ENCODE measurements at places on chromosomes 1 and 21.
A peak's percentile ranks its signal among the peaks of the same experiment; 100 is the strongest.

GRCh38 chr1:209391792-209392191 is 191.7 kb upstream of the CAMK1G start:
- no peak for DNase-seq

DNA sequence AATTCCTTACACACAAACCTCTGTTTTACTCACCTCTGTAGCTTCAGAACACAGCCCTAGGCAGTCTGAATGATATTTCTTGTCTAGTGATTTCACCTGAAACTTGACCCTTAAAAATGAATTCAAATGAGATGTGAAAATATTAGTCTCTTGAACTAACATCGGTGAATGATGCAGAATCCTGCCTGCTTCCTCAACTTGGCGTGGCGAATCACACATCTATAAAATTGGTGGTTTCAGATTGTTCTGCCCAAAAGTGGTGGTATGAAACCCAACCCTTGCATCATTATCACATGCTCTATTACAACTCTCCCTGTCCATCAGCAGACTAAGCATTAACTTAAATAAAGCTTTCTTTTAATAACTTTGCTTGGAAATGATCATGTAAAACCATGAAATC is 26.9 kb upstream of the C1orf21 start:
- no peak for DNase-seq

DNA sequence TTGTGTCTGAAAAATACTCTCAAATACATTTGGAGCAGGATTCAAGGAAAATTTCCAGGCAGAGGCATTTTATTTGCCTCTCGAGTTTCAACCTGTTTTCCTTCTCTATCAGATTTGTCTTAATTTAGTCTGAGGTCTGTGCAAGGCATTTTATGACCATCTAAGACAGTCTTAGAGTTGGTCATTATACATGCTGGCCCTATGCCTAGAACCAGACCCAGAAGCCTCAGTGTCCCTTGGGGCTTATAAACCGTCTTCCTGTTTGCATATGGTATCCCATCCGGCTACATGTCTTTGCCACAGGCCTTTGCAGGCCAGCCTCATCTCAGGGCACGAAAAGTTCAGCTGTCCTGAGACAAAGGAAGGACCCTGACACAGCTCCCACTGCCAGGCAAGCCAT is 346.1 kb downstream of the SIPA1L2 start:
- DNase-seq: no peak

DNA sequence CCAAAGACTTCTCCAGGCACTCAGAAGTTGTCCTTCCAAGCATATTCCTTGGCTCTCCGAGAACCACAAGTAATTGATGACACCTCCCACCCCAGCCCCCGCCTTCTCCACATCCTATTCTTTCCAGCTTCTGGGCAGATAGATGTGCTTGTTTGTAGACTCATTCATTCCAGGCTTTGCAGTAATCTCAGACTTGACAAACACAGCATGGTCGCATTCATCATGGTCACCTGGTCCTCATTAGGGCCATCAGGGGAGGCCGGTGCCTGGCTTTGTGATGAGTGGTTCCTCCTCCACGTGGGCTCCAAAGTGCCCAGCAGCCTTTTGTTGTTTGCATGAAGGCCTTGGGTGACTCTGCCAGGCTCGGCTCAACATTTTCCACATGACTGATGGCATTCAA is 28.5 kb upstream of the KCNE2 start:
- no peak for DNase-seq

DNA sequence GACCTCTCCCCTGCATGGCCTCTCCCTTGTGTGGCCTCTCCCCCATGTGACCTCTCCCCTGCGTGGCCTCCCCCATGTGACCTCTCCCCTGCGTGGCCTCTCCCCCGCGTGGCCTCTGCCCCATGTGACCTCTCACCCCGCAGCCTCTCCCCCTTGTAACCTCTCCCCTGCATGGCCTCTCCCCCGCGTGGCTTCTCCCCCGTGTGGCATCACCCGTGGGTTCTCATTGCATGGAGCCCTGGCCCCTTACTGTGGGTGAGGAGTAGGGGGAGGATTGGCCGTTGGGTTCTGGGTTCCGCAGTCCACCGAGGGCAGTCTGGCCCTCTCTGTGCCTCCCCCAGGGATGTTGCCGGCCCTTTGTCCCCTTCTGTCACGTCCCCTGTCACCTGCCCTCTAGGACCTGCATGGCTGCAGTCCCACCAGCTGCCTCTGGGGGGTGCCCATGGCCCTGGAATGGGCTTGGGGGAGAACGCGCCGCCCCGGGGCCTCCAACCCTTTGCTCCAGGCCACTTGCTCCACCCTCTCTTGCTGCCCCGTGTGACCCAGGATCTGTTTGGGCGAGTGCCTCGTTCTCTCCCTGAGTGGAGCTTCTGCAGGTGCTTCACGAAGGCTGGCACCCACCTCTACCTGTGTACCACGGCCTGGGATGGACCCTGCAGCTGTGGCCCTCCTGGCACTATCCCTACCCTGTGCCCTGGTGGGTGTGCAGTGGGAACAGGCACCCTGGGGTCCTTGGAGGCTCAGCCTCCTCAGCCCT is 21.3 kb downstream of the RRP1 start:
- DNase-seq: peak; percentile 88

GRCh38 chr1:205593967-205594366 is 37.8 kb downstream of the ELK4 start:
- DNase-seq: no peak

- no peak for DNase-seq
These were observed 27.8 kb upstream of the HYI start for GRCh38 chr1:43481491-43481890.

- no peak for DNase-seq
These were observed 17.2 kb upstream of the RLF start for GRCh38 chr1:40143891-40144575.

DNA sequence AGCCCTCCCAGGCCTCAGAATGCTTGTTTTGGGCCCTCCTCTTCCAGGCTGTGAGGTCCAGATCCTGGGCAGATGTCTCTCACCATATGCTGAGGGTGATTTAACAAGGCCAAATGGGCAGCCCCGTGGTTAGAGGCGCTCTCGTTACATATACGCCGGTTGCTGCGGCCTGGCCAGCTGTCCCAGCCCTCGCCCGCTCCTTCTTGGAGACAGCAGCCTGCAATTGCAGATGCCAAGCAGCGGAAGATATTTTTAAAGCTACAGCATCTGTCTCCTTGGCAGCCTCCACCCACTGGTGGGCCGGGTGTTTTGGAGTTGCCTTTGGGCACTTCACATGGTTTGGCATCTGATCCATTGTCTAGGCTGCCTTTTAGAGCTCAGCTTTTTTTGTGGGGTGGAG is 178.8 kb upstream of the NFIA start:
- no peak for DNase-seq

DNA sequence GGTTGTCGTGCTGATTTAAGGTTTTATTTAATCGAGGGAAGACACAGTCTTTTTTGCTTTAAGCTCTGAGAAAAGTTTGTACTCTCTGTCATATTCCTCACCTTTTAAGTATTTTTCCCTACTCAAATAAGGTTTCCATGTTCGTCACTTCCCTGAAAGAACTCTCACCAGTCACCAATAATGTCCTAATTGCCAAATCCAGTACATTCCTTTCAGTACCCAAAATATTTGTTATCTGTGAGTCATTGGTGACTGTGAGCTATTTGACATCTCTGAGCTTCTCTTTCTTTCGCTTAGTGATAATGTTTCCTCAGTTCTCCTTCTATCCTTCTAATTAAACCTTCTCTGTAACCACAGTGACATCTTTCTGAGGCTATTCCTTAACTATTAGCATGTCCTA is 874.2 kb upstream of the ADGRL2 start:
- DNase-seq: no peak

GRCh38 chr1:110502402-110503151 is 16.4 kb downstream of the KCNA10 start:
- DNase-seq: no peak

DNA sequence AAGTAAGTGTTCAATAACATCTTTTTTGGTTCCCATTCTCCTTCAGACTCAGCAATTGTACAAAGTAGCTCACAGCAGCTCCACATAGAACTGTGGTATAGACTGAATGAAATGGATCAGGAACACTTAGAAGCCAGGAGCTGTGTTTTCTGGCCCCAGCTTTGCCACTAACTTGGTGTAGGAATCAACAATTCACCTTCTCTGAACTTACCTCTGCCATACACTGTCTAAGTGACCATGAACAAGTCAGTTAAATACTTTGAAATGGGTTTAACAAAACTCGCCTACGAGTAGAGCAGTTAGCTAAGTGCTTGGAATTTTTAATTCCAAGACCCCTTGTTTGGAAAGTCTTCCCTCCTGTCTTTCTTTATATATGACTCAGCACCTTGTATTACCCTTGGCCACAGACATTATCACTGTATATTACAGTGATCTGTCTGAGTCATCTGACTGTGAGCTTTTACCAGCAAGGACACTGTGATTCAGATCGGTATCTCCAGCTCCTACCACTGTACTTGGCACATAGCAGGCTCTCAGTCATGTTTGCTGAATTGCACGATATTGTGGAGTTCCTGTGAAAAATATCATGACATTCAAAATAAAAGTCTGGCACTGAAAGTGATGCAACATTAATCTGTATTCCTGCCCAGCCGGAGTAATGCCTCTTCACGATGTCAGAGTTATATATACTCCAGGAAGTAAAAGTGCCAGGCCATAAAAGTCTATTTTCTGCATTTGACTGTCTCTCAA is 101.7 kb upstream of the BEND5 start:
- no peak for DNase-seq

DNA sequence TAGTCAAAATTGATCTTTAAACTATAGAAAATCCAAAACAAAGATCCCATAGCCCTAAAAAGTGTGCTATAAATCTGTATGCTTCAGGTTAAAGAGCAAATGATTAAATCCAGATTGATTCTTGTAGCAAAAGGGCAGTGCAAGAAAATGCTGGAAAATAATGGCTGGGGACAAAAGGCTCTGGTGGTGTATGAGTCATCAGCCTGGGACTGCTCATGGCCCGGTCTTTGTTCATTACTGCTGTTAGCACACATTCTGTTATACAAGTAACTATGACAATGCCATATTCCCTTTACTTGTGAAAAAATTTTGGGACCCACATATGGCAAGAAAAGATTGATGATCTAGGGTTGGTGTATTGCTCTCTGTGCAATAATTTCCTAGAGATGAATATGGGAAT is 89.1 kb downstream of the RWDD3 start:
- DNase-seq: no peak

DNA sequence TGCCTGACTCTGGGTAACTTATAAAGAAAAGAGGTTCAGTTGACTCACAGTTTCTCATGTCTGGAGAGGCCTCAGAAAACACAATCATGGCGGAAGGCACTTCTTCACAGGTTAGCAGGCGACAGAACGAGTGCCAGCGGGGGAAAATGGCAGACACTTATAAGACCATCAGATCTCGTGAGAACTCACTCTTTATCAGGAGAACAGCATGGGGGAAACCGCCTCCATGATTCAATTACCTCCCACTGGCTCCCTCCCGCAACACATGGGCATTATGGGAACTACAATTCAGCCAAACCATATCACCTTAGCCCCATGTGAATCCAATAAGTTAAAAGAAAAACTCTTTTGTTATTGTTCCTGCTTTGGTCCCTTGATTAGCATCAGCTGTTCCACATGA is 725.2 kb downstream of the LRRIQ3 start:
- no peak for DNase-seq

- no peak for DNase-seq
These were observed 343.0 kb downstream of the AMY1C start for GRCh38 chr1:104092698-104093097.

GRCh38 chr21:32364387-32364786 is 28.4 kb downstream of the URB1 start:
- DNase-seq: no peak

- DNase-seq: no peak
These were observed 17.0 kb upstream of the ROR1 start for GRCh38 chr1:63756839-63757238.

- DNase-seq: no peak
These were observed 890 bp downstream of the GJC2 start for GRCh38 chr1:228150461-228151179.

DNA sequence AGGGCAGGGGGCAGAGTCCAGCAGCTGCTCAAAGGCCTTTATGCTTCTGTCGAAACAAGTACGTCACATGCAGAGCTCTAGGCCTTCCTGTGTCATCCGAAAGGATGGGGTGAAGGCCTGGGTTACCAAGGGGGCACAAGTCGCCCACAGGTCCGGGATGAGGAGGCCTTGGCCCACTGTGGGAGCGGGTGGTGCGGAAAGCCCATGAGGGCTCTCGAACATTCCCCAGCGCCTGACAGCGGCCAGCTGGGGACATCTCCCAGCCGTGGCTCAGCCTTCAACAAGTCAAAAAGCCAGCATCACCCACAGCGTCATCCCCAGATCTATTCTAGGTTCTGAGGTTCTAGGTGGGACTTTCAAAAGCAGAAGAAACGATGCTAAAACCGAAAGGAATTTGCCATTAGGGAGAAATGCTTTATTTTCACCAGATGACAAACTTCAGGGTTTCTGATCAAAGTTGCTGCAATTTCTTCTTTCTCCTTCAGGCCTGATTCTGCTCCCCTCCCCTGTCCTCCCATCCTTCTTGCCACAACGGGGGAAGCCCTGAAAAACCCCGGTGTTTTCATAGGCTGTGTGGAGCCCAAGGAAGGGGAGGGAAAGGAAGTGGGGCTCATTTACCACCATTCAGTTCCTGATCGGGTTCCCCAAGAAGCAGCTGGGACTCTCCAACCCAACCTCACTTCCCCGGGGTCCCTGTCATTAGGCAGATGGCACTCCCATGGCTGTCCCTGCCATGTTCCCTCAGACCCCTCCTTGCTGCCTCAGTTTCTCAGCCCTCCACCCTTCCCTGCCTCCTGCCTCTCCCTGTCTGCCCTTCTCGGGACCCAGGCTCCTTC is 17.6 kb downstream of the GPR137B start:
- DNase-seq: no peak

- DNase-seq: no peak
These were observed 55.9 kb downstream of the TIAM1 start for GRCh38 chr21:31288191-31288590.

DNA sequence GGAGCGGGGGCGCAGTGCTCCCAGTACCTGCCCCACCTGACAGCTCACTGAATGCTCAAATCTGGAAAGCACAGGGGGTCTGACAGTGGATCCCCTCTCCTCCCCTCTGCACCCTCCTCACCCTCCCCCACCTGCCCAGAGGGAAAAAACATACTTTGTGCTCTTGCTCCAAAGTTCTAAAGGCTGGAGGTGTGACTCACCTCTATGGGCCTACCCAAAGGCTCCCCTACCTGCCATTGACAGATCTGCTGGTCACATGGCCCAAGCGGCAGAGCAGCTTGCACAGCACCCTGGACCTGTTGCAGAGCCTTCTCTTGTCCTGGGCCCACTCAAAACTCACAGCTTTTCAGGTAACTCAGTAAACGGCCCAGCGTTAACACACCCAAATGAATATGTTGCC is 55.7 kb downstream of the ADSS2 start:
- DNase-seq: no peak

DNA sequence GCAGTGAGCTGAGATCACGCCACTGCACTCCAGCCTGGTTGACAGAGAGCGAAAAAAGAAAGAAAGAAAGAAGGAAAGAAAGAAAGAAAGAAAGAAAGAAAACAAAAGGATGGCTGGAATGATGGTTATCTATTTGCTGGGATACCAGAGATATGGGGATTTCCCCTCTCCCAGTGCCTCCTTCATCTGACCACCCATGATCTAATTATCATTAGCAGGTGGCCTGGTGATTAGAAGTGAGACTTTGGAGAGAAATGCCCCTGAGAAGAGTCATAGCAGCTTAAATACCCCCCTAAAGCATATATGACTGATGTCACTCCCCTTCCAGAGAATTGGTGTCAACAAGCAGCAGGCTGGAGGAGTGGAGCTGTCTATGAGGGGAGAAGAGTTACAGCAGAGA is 1.3 kb upstream of the NPPB start:
- no peak for DNase-seq

GRCh38 chr1:117657031-117657430 is 51.2 kb downstream of the TENT5C start:
- DNase-seq: no peak
